ENCODE measurements at places on chromosomes 16 and 17.
A peak's percentile ranks its signal among the peaks of the same experiment; 100 is the strongest.

DNA sequence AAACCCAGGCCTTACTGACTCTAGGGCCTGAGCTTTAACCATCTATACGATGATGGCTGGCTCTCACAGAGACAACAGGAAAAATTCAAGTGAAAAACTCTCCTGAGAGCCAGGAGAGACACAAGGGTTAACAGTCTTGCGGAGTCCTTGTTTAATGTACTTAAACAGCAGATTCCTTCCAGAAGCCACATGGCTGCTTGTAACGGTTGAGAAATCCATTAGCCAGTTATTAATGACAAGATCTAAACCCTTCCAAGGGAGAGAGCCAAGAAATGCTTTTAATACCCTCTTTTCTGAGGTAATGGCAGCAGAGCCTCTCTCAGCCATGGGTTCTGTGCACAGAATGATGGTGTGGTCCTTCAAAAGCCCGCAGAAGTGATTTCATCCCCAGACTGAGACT lies 5.2 kb upstream of the ALDOA start:
- DNase-seq, result no peak

DNA sequence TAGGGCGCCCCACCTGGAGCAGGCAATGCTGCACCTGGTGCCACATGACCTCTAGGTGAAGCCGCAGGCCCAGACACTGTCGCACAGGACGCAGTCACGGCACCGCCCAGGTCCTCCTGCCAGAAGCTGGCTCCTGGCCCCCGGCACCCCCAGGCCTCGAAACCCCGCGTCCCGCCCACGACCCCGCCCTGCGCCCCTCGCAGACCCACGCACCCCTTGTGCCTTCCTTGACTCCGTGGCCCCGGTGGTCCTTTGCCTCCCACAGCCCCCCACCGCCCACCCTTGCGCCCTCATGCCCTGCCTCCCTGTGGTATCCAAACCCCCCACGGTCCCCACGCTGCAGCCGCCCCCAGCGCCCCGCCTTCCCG lies 6.3 kb upstream of the C1QTNF8 start:
- DNase-seq, result no peak

DNA sequence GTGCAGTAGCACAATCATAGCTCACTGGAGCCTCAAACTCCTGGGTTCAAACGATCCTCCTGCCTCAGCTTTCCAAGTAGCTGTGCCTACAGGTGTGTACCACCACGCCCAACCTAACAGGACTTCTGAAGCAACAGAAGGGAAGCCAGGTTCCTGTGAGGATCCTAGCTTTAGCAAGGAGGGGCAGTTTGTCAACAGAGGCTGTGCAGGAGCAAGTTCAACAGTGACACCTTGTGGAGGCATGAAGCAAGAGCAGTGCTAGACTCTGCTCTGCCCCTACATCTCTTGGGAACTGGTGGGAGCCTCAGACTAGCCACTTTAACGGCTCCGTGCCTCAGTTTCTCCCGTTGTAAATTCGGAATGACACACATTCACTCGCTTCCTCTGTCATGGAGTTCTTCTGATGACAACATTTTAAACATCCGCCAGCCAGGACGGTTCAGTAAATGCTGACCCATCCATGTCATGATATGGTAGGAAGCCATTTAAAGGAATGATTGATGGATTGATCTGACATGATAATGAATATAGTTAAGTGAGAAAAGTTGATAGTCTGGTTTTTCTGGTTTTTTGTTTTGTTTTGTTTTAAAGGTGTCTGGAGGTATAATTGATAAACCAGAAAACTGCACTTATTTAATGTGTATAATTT lies 218.7 kb downstream of the MRTFB start:
- DNase-seq, result no peak

DNA sequence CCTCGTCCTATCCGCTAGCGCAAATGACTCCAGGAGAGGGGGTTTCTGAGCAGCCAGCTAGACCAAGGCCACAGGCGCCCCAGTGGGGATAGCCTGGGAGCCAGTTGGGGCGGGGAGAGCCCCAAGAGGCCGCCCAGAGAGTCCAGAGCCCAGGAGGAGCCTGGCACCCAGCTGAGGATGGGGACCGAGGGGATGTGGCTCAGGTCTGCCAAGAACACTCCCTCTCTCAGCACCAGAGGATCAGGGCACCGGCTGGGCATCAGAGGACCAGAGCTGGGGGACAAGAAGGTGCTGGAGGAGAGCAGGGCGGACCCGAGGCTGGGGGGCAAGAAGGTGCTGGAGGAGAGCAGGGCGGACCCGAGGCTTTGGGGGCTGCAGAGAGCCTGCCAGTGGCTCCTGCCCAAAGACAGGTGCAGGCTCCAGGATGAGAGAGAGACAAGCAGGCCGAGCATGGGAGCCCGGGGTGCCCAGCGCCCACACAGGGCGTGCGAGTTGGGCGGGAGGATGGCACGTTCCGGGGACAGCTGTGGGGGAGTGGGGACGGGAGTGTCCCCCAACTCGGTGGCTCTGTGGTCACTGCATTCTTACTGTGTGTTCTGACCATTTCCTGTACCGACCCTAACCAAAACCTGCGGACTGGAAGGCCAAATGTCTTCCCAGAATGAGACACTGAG lies 39.4 kb downstream of the TIMM22 start:
- DNase-seq, result no peak

- no peak for DNase-seq
Measured at GRCh38 chr16:9497750-9498149, 406.3 kb downstream of the HAPSTR1 start.

GRCh38 chr16:84103678-84104077 lies 13.1 kb downstream of the MBTPS1 start:
- DNase-seq, result peak; percentile 9

GRCh38 chr17:836151-836550 lies 54.0 kb downstream of the MRM3 start:
- DNase-seq, result peak; percentile 34

DNA sequence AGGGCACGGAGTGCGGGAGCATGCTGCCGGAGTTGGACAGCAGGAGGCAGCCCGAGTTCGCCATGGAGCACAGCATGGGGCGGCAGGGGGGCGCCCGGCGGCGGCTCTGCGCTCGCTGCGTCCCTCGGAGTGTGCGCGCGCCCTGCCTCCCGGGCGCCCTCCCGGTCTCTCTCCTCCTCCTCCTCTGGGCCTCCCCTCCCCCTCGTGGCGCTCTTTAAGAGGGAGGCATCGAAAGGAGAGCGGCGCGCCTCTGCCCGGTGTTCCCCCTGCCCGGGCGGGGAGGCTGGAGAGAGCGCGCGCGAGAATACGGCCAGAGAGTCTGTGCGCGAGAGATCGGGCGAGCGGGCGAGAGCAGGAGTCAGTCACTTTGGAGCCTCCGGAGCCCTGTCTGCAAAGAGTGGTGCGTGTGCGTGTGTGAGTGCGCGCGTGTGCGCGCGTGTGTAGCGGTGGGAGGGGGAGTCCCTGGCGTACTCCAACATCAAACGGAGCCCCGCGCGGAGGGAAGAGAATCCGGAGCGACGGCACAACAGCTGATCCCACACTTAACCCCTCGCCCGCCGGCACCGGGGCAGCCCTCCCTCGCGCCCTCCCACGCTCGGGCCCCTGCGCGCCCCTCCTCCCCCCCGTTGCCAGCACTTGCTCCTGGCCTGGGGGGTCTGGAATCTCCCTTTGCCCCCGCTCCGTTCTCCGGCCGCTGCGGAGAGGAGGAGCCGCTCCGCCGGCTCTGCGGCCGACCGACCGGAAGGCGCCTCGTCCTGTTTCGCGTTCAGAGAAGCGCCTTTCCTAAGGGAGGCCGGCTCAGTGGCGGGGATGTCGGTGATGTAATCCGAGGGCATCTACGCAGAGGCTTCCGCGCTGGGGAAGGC lies 108.9 kb downstream of the ENGASE start:
- DNase-seq, result no peak

- no peak for DNase-seq
Measured at GRCh38 chr17:337866-338265, 14.7 kb downstream of the RPH3AL start.

DNA sequence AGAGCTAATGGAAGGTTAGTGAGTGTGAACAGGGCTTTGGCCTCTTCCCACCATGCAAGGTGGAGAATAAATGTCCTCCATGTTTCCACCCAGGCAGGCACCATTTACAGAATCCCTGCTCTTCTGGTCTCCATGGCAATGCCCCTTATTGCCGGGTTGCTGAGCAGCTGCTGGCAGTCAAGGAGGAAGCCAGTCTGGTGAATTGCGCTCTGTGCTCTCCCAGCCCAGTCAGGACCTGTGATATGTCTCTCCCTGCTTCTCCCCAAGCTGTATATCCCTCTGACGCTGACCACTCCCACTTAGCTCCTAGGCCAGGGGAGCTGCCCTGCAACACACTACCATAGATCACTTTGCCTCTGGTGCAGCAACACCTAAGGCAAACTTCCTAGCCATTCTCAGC lies 402.1 kb upstream of the ERCC4 start:
- no peak for DNase-seq

DNA sequence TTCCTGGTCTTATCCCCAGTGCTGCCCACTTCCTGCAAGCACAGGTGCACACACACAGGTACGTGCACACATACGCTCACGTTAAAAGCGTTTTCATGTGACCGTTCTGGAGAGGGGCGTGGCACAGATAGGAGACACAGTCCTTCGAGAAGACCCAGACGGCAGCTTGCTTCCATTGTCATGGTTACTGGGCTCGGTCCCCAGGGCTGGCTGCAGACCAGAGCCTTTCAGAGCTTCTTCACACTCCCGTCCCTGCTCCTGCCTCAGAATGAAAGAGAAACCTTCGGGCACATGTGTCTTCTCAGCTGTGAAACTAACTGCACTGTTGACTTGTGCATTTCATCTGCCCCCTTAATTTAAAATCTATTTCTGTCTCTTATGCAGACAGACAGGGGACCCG lies 154.2 kb downstream of the PITPNC1 start:
- peak; percentile 19 for DNase-seq

DNA sequence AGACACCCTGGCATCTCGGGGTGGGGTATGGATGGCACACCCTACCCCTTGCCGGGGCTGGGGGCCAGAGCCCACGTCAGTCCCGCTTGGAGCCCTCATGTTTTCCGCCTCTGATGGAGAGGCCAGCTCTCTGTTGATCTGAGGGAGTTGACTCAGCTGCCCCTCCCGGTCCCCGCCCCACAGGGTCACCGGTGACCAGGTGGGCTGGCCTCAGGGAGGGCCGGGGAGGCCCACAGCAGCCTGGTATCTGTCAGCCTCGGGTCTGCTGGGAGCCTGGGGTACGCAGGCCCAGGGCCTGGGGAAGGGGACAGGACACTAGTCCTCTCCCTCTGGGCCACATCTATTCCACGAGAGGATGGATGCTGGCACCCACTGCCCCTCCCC lies 109.5 kb upstream of the CIBAR2 start:
- DNase-seq, result no peak

DNA sequence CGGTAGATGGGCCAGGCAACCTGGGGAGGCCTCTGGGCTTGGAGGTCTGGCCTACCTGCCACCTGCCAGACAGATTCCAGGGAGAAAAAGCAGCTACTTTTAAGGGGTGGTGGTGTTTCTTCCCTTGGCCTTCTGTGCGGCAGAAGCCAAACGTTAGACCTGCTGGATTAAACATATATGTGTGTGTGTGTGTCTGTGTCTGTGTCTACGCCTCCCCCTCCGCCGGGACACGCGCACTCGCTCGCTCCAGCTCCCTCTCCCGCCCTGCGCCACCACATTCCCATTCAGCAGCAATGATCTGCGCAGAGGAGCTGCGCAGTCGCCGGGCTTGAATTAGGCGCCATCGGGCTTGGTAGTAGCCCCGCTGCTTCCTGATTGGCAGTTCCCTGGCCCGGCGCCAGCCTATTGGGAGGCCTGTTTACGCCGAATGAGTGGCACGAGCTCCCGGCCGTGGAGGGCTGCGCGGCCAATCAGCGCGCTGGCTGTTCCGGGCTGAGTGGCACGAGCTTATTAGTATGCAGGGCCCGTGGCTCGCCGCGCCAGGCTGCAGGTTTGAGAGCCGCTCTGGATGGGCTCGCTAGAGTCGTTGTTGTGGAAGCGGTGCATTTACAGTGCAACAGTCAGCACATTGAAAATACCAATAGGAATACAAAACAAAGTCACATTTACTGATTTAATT lies at the start of gene BAHCC1:
BAHCC1 (plus strand) TSS at position 537 of the 679 bp plus-strand sequence. CDS start 4,283 bp downstream, outside the sequence.
- DNase-seq, result peak; percentile 100

GRCh38 chr16:31868691-31869167 lies 4.9 kb upstream of the ZNF267 start:
- DNase-seq, result peak; percentile 49

- DNase-seq, result peak; percentile 45
Measured at GRCh38 chr17:50238601-50239280, 35.5 kb upstream of the TMEM92 start.

GRCh38 chr17:80717720-80718083 lies 173.1 kb downstream of the RPTOR start:
- DNase-seq, result no peak

GRCh38 chr17:7233701-7234082 lies 625 bp downstream of the DVL2 start:
- no peak for DNase-seq

GRCh38 chr16:73996624-73997339 lies 299.8 kb upstream of the PSMD7 start:
- no peak for DNase-seq

- DNase-seq, result no peak
Measured at GRCh38 chr16:17887963-17888362, 417.2 kb upstream of the XYLT1 start.

DNA sequence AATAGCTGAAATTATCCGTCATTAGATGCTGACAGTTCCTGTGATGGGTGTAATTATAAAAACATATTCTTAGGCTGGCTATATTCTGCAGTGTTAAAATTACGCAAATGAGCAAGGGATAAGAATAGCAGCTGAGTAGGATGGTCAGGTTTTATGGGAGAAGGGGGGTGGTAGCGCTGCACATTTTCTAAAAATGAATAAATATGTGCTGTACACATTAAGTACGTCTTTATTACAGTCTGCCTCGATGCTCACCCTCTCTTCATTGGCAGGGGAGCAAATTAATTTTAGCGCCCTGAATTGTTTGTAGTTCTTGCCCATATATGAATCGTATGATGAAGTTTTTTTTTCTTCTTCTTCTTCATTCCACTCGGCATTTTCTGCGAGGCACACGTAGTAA lies 244.2 kb downstream of the SNX29 start:
- no peak for DNase-seq

- DNase-seq, result no peak
Measured at GRCh38 chr17:55350825-55351205, 70.8 kb downstream of the MMD start.

- DNase-seq, result no peak
Measured at GRCh38 chr17:68732301-68732749, 131.2 kb upstream of the FAM20A start.

- DNase-seq, result no peak
Measured at GRCh38 chr17:17729620-17730249, 48.5 kb downstream of the RAI1 start.

GRCh38 chr17:48068491-48068961 lies 20.4 kb downstream of the NFE2L1 start:
- no peak for DNase-seq

GRCh38 chr16:79571903-79572535 lies 28.5 kb downstream of the MAF start:
- DNase-seq, result no peak

GRCh38 chr16:57693550-57693949 lies 1.1 kb upstream of the DRC7 start:
- no peak for DNase-seq

GRCh38 chr16:54808890-54809289 lies 121.8 kb upstream of the IRX5 start:
- no peak for DNase-seq

GRCh38 chr17:42325026-42325425 lies 36.7 kb downstream of the STAT5A start:
- peak; percentile 43 for DNase-seq
